ENCODE measurements at places on chromosomes 12 and 14.

- no peak for DNase-seq
Measured at GRCh38 chr14:99318959-99319295, 46.9 kb upstream of the BCL11B start.

- no peak for DNase-seq
Measured at GRCh38 chr14:88618476-88618875, 55.6 kb downstream of the ZC3H14 start.

GRCh38 chr14:97274626-97275025 lies 477.4 kb downstream of the VRK1 start:
- DNase-seq = no peak

- DNase-seq = no peak
Measured at GRCh38 chr12:86265329-86265695, 9.1 kb upstream of the MGAT4C start.

DNA sequence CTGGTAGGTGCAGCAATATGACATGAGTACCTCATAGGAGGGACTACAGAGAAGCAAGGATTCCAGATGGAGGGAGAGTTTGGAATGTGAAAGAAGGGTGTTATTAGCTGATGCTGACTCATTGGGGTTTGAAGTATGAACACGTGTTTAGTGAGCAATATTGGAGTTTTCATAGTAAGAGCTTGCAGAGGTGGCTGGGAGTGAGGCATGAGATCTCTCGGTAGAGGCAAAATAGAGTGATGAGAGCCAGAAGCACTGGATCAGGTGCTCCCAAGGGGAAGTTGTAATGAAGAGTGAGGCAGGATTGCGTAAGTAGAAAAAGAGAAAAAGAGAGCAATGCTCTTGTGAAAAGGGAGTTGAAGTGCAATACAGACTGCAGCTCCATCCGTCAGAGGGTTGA lies 42.1 kb downstream of the MGST1 start:
- no peak for DNase-seq

GRCh38 chr14:93548102-93548843 lies 117.5 kb downstream of the UNC79 start:
- no peak for DNase-seq

DNA sequence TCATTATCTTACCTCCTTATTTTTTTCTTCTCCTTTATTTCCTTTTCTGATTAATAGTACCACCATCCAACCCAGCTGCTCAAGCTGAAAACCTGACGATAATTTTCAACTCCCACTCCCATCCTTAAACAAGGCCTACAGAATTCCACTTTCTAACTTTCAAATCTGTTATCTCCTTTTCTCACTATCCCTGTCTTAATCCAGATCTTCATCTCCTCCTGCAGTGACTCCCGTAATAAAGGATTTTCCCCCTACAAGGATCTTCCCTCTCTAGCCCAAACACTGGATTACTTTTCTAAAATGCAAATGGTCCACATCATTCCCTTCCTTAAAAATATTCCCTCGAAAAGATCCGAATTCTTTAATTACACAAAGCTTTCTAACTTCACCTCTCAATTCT lies 1.5 kb downstream of the TRAPPC6B start:
- DNase-seq = no peak

DNA sequence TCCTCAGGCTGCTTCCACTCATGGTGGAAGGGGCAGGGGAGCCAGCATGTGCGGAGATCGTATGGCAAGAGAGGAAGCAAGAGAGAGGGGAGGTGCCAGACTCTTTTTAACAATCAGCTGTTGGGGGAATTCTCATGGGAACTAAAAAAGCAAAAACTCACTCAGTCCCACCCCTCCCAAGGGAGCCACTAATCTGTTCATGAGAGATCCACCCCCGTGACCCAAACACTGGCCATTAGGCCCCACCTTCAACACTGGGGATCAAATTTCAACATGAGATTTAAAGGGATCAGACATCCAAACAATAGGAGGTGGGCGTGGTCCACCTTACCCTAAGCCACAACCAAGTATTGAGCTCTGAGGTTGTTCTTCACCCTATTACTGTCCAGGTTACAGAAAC lies 375.1 kb downstream of the GRIN2B start:
- no peak for DNase-seq
